ENCODE measurements at places on chromosomes 12 and 14. TPM values are rescaled to one million over a fixed set of nuclear protein-coding genes. Genes with fewer than 3 reads are reported as not detected.

DNA sequence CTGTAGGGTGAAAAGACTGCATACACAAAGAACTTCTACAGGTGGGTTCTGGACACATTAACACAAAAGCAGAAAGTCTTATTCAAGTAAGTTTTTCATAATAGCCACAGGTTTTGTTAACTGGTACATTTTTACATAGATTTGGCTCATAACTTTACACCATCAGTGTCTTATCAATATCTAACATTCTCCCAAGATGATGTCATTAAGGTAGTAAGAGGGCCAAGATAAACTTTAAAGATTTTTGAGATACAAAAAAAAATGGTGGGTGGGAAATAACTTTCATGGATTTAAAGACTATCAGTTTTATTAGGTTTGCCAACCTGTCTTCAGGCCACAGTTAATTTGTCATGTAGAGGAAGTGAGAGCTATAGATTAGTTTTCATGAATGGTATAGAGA lies 1.7 kb downstream of the SUPT16H start:
- no peak for DNase-seq
- no peaks in the 10 kb centered on the region for H3K27me3 ChIP-seq
- H3K4me1 ChIP-seq: peaks cover 42% of the 10 kb centered on the region
- no peak overlapping the region for H3K4me3 ChIP-seq
- H3K36me3 ChIP-seq: peaks cover 14% of the 10 kb centered on the region

Gene ETFBKMT
- total RNA-seq: 0.83 TPM

Gene ZNF26
- 9.6 TPM for total RNA-seq

DNA sequence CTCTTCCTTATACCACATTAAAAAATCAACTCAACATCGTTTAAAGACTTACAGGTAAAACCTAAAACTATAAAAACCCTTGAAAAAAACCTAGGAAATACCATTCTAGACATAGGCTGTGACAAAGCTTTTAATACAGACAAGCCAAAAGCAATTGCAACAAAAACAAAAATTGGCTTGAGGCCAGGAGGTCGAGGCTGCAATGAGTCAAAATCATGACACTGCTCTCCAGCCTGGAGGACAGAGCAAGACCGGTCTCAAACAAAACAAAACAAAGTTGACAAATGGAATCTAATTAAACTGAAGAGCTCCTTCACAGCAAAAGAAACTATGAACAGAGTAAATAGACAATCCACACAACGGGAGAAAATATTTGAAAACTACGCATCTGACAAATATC lies 1057.8 kb downstream of the FSCB start:
- DNase-seq: no peak
- no peaks in the 10 kb centered on the region for H3K36me3 ChIP-seq
- H3K4me1 ChIP-seq: no peaks in the 10 kb centered on the region
- no peak overlapping the region for H3K27ac ChIP-seq
- no peak overlapping the region for H3K4me3 ChIP-seq

DNA sequence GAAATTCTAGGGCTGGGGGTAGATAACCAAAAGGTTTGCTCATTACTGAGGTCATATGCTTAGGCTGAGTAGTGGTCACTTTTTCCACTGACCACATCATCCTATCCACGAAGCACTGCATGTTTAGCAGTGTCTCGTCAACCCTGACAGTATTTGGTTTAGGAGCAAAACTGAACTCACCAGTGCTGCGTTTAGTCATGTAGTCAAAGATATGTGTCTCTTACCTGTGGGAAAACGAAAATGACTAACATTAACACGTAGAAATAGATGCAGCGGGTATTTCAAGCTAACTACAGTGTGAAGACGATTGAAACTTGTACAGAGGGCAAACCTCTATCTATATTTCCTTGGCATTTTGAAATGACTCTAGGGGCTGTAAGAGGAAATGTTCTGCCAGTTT lies 34.6 kb downstream of the MTHFD1 start:
- no peak overlapping the region for H3K4me3 ChIP-seq
- peaks cover 60% of the 10 kb centered on the region for H3K36me3 ChIP-seq
- H3K27me3 ChIP-seq: no peaks in the 10 kb centered on the region

DNA sequence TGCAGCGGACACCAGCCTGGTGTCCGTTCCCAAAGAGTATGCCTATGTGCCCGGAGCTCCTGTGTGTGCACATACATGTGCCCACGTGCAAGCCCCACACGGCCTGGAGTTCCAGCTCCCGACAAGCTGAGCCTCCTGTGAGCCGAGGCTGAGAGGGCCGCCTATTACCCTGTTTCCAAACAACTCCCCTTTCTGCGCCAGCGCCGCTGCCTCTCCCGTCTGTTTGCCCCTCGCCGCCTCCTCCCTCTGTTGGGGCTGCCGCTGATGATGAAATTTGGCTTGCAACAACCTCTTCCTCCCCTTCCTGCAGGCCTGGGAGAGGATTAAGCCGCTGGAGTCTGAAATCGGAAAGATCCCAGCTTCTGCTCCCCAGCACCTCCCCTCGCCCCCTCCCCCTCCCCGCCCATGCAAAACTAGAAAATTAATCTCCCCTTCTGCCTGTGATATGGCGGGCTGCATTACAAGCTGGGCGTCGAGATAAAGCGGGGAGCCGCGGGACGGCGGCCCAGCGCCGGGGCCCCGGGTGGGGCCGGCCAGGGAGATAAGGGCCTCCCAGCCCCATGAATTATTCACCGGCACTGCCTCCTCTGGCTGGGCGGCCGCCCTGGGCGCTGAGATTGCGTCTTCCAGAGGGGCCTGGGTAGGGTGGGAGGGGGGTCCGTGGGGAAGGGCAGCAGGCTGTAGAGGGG lies 6.8 kb upstream of the ASIC1 start:
- H3K27me3 ChIP-seq: no peaks in the 10 kb centered on the region
- DNase-seq: peak; percentile 95

- peaks cover 6% of the 10 kb centered on the region for H3K4me1 ChIP-seq
- no peak for DNase-seq
- peaks cover 59% of the 10 kb centered on the region for H3K27me3 ChIP-seq
- H3K27ac ChIP-seq: no peak overlapping the region
- H3K36me3 ChIP-seq: no peaks in the 10 kb centered on the region
These were observed 9.4 kb downstream of the ASPG start for GRCh38 chr14:104094709-104095425.

DNA sequence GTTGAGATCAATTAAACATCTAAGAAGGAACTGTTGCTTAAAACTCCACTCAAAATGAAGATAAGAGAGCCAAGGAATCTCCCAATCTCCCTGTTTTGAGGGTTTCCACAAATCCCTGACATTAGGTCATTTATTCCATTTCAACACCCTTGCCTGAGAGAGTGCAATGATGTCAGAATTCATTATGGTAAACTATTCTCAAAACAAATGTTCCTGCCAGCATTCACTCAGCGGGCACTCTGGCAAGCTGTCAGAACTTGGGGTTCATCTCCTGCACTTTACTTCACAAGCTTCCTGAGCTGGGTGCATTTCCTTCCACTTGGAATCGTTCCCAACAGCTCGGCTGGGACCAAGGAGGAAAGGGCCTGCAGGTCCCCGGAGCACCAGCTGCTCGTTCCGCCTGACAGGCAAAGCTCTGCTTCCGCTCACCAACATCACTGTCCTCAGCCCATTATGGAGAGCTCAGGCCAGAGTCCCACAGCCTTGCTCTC lies 117.8 kb downstream of the TTC7B start:
- peak overlapping the region; percentile 82 for H3K27ac ChIP-seq
- no peaks in the 10 kb centered on the region for H3K27me3 ChIP-seq
- no peaks in the 10 kb centered on the region for H3K36me3 ChIP-seq
- DNase-seq: no peak

Gene MLH3
- 40.7 TPM for total RNA-seq

Gene RILPL1
- total RNA-seq: 29.5 TPM

DNA sequence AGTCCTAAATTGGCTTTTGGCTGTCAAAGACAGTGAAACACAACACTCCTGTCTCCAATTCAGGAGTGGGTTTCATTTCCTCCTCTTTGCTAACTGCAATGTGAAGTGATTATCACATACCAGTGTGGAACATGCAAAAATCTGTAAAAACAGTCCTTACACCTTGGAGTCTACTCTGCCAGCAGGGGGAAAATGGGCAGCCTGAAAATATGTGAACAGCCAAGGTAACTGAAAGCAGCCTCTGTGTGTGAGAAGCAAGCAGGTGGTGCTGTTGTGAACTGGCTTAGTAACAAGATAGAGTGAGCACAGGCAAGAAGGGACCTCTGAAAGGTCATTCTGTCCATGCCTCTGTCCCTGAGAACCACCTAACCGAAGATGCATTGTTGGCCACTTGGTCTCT lies 6.0 kb downstream of the PRMT8 start:
- DNase-seq: no peak
- H3K4me3 ChIP-seq: no peak overlapping the region
- no peaks in the 10 kb centered on the region for H3K36me3 ChIP-seq
- peaks cover 14% of the 10 kb centered on the region for H3K4me1 ChIP-seq
- peaks cover 23% of the 10 kb centered on the region for H3K27me3 ChIP-seq

DNA sequence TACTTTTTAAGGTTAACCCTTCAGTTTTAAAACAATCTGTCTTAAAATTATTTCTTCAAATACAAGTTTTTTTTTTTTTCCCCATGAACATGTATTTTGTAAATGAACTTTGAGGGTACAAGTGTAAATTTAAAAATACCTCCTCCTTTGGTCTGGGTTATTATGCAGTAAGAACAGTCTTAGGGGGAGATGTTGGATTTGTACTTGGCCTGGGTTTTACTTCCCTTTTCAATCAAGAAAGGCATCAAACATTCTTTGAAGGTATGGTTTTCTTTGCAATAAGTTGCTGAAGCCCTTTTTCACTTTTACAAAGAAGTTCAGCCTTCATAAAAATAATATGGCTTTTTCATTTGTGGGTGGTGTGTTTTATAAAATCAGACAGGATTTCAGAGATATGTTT lies 20.5 kb downstream of the WBP11 start:
- H3K27ac ChIP-seq: no peak overlapping the region
- DNase-seq: no peak
- peaks cover 13% of the 10 kb centered on the region for H3K36me3 ChIP-seq
